Activated T-helper 1 cell treated with anti-CD3 and anti-CD28 coated beads, Interleukin-12 subunit alpha, Interleukin-12 subunit beta, Interleukin-2, Interleukin-4 antibody, amounts not matched to agents 30 ng/mL and 10 ng/mL and 1 ng/mL, durations not matched to agents 14 hours and 24 hours and 36 hours (primary cell): ENCODE measurements at places on chromosomes 2 and 18.

- peak overlapping the region; percentile 19 for H3K4me3 ChIP-seq
- peak overlapping the region; percentile 76 for H3K27ac ChIP-seq
- H3K36me3 ChIP-seq = peaks cover 13% of the 10 kb centered on the region
- H3K27me3 ChIP-seq = peaks cover 2% of the 10 kb centered on the region
Measured at GRCh38 chr2:203804070-203804469, 63.5 kb upstream of the CTLA4 start.

DNA sequence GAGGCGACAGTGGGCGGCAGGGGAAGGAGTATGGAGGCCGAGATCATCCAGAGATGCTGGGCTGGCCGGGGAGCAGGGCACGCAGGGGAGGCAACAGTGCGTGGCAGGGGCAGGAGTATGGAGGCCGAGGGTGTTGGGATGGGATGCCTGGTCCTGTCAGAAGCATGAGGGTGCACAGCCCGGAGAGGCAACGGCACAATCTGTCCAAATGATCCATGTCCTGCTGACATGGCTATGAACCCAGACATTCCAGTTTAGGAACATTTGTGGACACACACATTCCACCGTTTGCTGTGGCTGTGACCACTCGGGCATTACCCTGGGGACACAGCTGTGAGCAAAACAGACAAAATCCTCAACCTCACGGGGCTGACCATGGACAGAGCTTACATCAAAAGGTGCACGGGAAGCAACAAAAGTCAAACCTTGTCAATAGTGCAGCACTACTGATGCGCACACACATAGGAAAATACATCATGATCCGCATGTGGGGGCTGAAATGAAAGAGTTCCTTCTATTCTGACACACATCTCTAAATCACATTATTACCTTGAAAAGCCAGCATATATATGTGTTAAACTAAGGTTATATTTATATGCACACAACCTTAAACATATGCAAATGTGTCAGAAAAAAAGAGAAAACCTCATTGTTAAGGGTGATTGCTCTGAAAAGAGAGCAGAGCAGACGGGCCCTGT lies 144.0 kb upstream of the GPC1 start:
- H3K27me3 ChIP-seq = peaks cover 2% of the 10 kb centered on the region

DNA sequence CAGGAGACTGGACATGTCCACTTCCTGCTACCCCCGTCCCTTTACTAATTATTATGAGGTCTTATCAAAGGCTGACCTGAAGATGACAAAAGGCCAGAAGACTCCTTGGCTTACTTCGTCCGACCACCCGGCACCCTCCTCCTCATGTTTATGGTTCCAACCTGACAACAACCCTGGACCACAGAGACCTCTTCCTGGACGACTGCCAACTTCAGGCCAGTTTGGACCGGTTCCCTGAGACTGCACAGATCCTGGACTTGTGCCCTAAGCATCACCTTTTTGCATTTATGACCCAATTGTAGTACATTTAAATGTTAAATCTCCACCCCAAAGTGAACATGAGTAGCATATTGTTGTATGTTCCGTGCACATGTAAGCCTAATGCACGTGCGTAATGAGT lies 5.8 kb downstream of the DRC1 start:
- no peak overlapping the region for H3K4me3 ChIP-seq
- H3K4me1 ChIP-seq = peaks cover 11% of the 10 kb centered on the region
- no peak overlapping the region for H3K27ac ChIP-seq
- no peaks in the 10 kb centered on the region for H3K36me3 ChIP-seq
- DNase-seq = no peak

DNA sequence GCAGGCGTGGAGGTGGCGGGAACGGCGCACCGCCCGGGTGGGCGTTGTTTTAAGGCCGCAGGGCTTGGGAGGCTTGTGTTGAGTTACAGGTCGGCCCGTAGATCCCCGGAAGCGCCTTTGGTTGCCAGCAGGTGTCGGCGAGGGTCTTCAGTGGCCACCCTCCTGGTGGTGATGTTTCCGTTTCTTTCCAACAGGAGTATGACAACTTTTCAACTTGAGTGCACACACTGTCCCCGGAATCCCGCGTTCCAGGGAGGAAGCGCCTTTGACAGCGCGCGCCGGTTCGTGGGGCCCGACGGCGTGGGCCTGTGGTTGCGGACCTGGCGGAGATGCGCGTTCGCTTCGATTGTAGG lies 1.0 kb upstream of the HDAC4 start:
- peak overlapping the region; percentile 94 for H3K4me3 ChIP-seq
- peaks cover 17% of the 10 kb centered on the region for H3K27me3 ChIP-seq
- peaks cover 1% of the 10 kb centered on the region for H3K36me3 ChIP-seq
- peaks cover 34% of the 10 kb centered on the region for H3K4me1 ChIP-seq
- peak overlapping the region; percentile 99 for H3K27ac ChIP-seq
- no peak for DNase-seq

- H3K4me1 ChIP-seq = peaks cover 18% of the 10 kb centered on the region
- H3K36me3 ChIP-seq = peaks cover 4% of the 10 kb centered on the region
- peaks cover 57% of the 10 kb centered on the region for H3K27me3 ChIP-seq
- peak overlapping the region; percentile 16 for H3K4me3 ChIP-seq
Measured at GRCh38 chr2:25165992-25166875, 2.1 kb downstream of the POMC start.

- H3K36me3 ChIP-seq = no peaks in the 10 kb centered on the region
- H3K4me1 ChIP-seq = peaks cover 16% of the 10 kb centered on the region
- peak; percentile 16 for DNase-seq
- H3K27me3 ChIP-seq = peaks cover 13% of the 10 kb centered on the region
Measured at GRCh38 chr2:130972410-130972809, 120.8 kb downstream of the FAM168B start.

GRCh38 chr2:185473838-185474237 lies 264.8 kb upstream of the FSIP2 start:
- H3K4me3 ChIP-seq = no peak overlapping the region
- H3K4me1 ChIP-seq = no peaks in the 10 kb centered on the region
- H3K27me3 ChIP-seq = no peaks in the 10 kb centered on the region
- no peak for DNase-seq
- no peaks in the 10 kb centered on the region for H3K36me3 ChIP-seq
- H3K27ac ChIP-seq = no peak overlapping the region

- no peak for DNase-seq
- no peaks in the 10 kb centered on the region for H3K36me3 ChIP-seq
- H3K27me3 ChIP-seq = no peaks in the 10 kb centered on the region
- H3K4me1 ChIP-seq = no peaks in the 10 kb centered on the region
Measured at GRCh38 chr2:100803334-100803733, 16.6 kb upstream of the NPAS2 start.

DNA sequence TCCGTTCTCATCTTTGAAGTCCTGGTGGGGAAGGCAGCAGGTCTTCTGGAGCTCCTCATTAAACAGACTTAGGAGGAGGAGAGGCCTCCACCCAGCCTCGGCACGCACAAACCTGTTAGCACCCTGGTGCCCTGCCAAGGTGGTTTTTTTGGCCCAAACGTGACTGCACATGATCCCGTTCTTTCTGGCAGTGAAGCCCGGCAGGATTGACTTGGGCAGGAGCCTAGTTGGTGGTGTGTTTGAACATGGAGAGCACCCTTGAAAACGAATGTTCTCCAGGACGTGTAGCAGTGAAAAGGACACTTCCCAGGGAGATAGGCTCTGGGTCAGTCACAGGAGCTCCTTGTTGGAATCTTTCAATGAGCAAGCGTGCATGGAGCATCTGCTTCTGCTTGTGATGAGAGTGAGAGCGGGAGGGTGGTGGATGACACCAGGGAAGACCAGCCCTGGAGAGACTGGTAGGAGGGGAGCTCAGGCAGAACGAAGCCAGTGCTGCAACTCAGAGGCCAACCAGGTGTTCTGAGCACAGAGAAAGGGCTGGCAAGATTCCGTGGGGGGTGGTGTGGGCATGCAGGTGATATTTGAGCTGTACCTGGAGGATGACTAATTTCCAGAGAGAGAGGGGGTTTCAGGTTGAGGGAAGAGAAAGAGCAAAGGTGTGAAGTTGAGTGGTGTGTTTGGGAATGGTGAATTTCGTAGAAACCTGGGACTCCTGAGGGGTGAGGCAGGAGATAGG lies 73.8 kb downstream of the TANC1 start:
- H3K27me3 ChIP-seq = peaks cover 2% of the 10 kb centered on the region
- H3K4me1 ChIP-seq = no peaks in the 10 kb centered on the region
- H3K4me3 ChIP-seq = no peak overlapping the region
- no peak overlapping the region for H3K27ac ChIP-seq
- DNase-seq = no peak

DNA sequence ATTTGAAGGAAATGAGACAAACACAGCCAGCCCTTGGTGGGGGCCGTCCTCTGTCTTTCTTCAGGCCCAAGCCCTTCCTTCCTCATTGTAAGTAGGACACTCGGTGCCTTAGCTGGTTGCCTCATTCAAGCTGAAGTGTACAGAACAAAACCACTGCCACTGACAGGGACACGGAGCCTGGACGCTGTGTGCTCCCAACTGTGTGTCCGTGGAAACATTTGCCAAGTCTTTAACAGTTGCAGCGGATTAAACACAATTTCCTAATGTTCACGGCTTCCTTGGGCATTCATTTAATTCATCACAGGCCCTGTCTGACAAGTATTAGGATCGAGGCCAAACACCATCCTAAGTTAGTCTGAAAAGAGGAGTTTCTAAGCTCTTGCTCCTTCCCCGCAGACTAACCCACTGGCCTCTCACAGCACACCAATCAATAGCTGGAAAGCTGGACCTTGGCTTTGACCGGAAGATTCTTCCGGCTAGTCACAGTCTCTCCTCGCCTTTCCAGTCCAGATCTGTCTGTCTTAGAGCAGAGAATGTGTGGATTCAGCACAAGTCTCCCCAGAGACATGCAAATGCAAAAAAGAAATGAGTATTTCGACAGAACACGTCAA lies 68.7 kb upstream of the ACSL3 start:
- peaks cover 14% of the 10 kb centered on the region for H3K4me1 ChIP-seq
- no peaks in the 10 kb centered on the region for H3K36me3 ChIP-seq
- DNase-seq = no peak

DNA sequence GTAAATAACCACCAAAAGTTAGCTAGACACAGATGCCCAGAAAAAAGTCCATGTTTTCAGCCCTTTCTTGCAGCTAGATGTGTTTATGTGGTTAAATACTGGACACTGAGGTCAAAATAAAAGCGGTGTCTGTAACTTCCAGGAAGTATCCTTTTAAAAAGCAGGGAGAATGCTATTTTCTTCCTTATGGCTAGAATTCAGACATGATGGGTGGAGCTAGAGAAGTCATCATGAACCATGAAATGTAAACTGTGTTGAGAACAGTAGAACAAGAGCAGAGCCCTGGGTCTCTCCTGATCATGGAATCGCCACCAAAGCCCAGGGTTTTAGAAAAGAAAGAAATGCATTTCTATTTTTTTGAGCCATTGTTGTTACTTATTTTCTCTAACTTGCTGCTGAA lies 41.3 kb upstream of the GALNT3 start:
- H3K4me3 ChIP-seq = no peak overlapping the region
- no peak overlapping the region for H3K27ac ChIP-seq
- no peaks in the 10 kb centered on the region for H3K36me3 ChIP-seq
- H3K4me1 ChIP-seq = no peaks in the 10 kb centered on the region
- DNase-seq = no peak

DNA sequence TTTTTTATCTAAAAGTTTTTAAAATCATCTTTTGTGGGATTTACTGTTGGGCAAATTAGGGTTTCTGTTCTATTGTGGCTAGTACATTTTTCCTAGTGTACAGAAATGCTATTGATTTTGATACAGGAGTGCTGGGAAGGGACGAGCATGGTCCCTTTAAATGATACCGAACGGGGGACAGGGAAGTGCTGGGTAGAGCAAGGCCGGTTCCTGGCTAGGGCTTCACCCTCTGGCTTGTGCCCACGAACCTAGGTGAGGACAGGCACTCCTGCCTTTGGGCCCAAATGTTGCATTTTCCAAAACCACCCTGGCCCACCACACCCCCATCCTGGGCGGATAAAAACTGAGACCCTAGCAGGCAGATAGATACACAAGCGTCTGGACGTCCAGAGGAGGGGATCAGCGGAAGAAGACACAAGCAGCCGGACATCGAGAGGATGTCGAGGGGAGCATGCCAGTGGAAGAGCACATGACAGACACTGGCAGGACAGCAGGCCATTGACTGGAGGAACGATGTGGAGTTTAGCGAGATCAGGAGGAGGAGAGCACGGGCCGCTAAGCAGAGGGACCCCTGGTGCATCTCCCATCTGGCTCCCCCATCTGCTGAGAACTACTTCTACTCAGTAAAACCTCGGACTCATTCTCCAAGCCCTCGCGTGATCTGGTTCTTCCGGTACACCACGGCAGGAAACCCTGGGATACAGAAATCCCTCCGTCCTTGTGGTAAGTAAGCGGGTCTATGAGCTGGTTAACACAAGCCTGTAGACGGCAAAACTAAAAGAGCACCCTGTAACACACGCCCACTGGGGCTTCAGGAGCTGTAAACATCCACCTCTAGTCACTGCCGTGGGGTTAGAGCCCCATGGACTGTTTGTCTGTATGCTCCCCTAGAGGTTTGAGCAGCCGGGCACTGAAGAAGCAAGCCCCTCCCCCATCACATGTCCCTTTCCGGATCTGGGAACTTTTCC lies 13.5 kb upstream of the CALCRL start:
- H3K36me3 ChIP-seq = no peaks in the 10 kb centered on the region
- DNase-seq = no peak
- H3K4me1 ChIP-seq = no peaks in the 10 kb centered on the region
- peaks cover 2% of the 10 kb centered on the region for H3K27me3 ChIP-seq
- no peak overlapping the region for H3K27ac ChIP-seq
- no peak overlapping the region for H3K4me3 ChIP-seq

DNA sequence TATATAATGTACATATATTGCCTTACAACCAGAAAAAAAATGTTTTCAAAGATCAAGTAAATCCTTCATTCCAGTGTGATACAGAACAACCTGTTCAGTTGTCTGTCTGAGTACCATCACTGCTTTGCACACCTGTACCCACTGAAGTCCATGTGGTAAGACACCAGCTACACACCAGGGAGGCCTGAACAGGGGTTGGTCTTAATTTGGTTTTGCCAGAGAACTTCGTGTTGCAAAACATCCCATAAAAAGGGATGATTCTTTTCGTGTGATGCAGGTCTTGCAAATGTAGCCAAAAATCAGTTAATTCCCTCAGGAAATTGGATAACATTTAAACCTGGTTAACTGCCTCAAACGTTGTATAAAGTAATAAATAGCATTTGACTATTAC lies 73.7 kb upstream of the SLC1A4 start:
- H3K36me3 ChIP-seq = peaks cover 4% of the 10 kb centered on the region
- no peak overlapping the region for H3K27ac ChIP-seq
- no peak overlapping the region for H3K4me3 ChIP-seq
- no peak for DNase-seq
- H3K27me3 ChIP-seq = peaks cover 1% of the 10 kb centered on the region
- H3K4me1 ChIP-seq = peaks cover 42% of the 10 kb centered on the region

GRCh38 chr2:10287761-10288160 lies 14.9 kb upstream of the HPCAL1 start:
- peaks cover 4% of the 10 kb centered on the region for H3K27me3 ChIP-seq
- H3K27ac ChIP-seq = no peak overlapping the region
- H3K4me1 ChIP-seq = peaks cover 7% of the 10 kb centered on the region
- no peak overlapping the region for H3K4me3 ChIP-seq
- no peaks in the 10 kb centered on the region for H3K36me3 ChIP-seq

- no peak overlapping the region for H3K4me3 ChIP-seq
- DNase-seq = no peak
- no peaks in the 10 kb centered on the region for H3K27me3 ChIP-seq
- no peak overlapping the region for H3K27ac ChIP-seq
- H3K36me3 ChIP-seq = no peaks in the 10 kb centered on the region
Measured at GRCh38 chr2:100012561-100012960, 129.8 kb downstream of the AFF3 start.
